ENCODE measurements at places on chromosomes 16 and 17.

- DNase-seq: no peak
Measured at GRCh38 chr16:22302776-22303363, 5.7 kb downstream of the POLR3E start.

DNA sequence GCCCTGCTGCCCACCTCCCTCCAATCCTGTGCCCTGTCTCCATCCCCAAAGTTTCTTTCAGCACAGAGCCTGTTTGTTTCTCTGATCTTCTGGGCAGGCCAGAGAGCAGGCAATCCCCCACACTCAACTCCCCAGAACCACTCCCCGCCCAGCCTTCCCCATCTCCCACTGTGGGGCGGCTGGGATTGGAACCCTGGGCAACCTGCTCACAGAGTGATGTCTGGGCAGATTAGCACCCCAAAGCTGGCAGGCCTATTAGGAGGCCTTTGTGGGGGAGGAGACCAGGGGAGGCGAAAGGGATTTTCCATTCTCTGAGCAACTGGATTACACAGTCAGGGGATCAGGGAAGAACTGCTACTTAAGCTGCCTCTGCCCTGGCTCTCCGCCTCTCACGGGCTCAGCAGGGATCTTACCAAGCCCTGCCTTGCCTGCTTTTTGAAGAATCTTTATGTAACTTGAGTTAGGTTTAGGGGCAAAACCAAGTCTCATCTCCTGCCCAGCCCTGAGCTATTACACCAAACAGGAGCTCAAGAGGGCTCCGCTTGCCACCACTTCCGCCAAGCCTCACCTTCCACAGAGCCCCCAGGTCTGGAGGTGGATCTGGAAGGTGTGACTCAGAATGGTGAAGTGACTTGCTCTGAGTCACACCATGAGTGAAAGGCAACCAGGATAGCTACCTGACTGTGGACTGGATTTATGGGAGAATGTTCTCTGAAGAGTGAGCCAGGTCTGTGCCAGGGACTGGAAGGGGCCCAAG, 16.0 kb upstream of the LHX1 start:
- DNase-seq: no peak

DNA sequence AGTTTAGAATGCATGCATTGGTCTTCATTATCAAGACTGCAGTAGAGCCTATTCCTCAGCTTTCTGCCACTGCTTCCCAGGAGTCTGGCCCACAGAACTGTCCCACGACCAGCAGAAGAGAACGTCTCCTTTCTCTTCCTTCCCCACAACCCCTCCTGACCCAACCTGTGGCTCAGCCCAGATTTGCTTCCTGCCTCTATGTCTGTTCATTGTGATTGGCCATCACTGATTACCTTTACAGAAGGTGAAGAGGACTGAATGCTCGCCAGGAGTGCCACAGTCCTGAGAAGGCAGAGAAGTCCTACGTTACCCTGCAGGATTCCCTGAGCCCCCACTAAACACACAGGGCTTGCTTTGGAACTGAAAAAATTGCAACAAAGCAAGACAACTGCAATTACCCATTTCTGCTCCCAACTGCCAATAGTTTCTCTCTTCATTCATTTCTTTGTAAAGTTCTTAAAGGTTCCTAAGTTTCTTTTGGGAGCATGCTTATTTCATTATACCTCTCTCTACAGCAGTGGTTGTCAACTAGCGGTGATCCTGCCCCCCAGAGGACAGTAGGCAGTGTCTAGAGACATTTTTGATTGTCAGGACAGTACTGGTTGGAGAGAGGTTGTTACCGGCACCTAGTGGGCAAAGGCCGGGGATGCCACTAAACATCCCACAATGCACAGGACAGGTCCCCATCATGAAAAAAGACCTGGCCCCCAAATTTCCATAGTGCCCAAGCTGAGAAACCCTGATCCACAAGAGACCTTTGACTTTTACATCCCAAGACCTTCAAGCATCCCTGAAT, 4.5 kb upstream of the NAT9 start:
- peak; percentile 15 for DNase-seq

GRCh38 chr17:75513641-75514000, 1.7 kb downstream of the CASKIN2 start:
- DNase-seq: no peak

GRCh38 chr17:71486261-71486660, 634.6 kb upstream of the SOX9 start:
- DNase-seq: no peak

GRCh38 chr16:65961476-65962143, 404.9 kb upstream of the CDH5 start:
- no peak for DNase-seq

DNA sequence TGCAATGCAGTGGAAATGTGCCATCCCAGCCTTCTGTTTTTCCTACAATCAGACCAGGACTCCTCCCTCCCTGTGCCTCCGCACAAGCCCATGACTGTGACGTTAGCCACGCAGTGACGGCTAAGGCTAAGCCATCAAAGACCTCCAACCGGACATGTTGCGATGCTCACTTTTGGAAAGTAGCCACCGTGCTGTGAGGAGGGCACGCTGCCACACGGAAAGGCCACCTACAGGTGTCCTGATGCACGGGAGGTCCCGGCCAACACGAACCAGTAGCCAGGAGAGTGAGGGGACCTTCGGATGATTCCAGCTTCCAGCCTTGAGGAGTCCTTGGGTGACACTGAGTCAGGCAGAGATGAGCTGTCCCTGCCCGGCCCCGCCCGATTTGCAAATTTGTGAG, 53.9 kb downstream of the FOXL1 start:
- no peak for DNase-seq

DNA sequence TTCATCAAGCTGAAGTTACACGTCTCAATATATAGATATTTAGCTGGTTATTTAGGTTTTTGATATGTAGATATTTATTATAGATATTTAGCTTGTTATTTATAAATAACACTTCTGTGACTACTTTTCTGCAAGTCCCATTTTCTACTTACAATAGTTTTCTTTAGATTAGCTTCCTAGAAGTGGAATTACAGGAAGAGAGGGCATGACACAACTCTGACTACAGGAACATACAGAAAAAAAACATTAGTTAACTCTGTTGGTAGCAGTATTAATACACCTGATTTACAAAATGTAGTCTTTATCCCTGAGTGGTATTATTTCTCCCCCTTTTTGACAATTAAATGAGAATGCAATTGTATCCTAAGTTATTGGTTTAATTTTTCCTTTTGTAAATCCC, 21.2 kb upstream of the CCL1 start:
- DNase-seq: no peak

DNA sequence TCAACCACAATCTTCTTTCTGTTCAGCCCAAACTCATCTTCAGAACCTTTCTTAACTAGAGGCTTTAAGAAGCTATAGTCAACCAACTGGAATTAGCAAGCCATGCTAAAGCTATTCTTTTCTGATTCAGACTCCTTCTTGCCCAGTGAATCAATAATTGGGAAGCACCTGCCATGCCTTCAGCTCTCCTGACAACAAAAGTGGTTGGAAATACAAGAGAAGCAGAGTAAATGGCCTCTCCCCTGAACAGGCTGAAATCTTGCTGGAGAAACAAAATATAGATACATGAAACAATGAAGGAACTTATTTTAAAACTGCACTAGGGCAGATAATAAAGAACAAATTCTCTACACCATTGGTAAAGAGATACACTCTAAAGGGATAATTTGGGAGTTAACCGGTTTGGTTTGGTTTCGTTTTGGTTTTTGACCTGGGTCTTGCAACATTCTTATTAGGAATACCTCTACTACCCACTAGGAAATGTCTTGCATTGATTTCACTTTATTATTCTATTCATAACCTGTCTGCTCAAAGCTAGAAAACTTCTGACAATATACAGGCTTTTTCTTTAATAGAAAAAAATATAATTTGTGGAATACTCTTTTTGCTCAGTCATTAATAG, 173.6 kb upstream of the DYNLRB2 start:
- DNase-seq: no peak

GRCh38 chr17:46031920-46032319, 32.9 kb downstream of the STH start:
- DNase-seq: no peak

DNA sequence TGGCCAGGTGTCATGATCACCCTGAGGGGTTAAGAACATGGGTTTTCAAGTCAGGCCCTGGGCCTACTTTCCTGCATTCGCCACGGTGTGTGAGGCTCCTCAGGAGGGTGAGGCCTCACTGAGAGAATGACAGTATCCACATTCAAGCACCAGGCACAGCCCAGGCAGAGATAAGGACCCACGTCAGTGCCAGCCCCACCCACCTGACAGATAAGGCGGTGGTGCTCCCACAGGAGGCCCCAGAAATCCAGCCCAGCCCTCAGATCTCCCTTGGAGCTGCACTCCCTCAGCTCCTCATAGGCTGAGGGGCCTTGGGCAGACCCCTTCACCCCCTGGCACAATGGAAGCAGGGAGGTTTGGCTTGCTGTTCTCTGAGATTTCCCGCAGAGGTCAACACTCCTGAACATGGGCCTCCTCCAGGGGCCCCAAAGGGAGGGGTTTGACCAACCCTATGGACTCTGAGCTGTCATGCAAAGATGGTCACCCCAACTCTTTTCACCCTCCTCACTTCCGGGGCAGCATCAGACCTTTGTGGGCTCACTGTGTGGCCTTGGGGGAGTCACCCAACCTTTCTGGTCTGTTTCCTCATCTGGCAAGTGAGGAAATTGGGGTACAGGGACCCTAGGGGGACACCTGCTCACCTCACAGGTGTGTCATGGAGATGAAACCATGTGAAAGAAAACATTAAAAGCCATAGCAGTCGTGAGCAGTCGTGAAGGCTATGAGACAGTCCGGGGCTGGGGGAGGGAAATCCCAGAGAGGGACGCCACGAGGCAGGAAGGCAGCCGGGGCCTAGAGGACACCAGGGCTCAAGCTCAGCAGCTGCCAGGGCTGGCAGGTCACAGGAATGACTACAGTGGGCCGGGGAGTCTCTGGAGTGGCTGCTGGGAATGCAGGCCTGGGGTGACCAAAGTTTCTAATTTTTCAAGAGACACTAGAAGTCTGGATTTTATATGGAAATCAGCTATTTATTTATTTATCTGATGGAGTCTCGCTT, 15.4 kb downstream of the PLLP start:
- peak; percentile 87 for DNase-seq

DNA sequence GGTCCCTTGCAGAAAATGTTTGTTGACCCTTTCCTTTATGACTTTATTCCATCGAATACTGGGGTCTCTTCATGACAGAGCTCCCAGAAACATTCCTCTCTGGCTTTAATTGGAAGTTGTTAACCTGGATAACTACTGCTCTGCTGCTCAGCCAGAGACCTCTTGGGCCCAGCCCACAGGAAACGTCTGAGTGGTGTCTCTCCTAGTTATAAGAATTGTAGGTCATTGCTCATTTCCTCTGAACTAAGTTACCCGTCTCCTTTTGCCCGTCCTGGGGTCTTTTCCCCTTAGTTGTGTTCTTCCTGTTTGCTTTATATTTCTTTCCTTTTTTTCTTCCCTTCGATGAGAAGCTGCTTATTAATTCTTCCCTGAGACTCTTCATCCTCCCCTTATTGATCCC, 9.0 kb downstream of the MAP2K6 start:
- no peak for DNase-seq

- no peak for DNase-seq
Measured at GRCh38 chr17:50430821-50431618, 5.0 kb downstream of the ACSF2 start.

GRCh38 chr16:57025941-57026777, 36.8 kb downstream of the NLRC5 start:
- DNase-seq: no peak

DNA sequence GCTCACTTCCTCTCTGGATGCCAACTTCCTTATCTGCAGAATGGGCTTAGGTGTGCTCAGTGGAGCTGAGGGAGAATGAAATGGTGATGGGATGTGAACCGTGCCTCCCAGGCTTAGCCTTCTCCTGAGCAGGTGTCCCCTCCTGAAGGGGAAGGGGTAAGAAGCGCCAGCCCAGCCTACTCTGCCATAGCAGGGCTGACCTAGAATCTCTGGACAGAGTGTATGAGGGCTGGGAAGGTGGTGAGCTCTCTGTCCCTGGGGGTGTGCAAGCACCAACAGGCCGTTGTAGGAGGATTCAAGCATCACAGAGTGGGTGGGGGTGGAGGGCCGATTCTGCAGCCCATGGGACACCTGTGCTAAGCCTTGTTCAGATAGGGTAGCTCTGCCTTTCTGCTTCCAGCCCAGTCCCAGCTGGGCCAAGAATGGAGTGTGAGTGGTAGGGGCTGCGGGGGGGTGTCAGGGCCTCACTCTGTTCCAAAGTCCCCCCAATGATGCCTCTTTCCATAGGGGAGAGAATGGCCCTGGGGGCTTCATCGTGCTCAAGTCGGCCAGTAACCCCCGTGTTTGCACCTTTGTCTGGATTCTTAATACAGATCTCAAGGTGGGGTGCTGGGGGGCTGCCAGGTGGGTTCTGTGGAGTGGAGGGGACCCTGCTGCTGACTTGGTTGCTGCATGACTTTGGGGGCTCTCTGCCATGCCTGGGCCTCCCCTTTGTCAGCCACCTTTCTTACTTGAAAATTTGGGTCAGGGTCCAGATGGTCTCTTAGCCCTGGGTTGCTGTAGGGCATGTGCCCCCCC, 3.2 kb upstream of the TCAP start:
- DNase-seq: no peak

GRCh38 chr16:12573730-12574383, 229.8 kb downstream of the CPPED1 start:
- peak; percentile 65 for DNase-seq

DNA sequence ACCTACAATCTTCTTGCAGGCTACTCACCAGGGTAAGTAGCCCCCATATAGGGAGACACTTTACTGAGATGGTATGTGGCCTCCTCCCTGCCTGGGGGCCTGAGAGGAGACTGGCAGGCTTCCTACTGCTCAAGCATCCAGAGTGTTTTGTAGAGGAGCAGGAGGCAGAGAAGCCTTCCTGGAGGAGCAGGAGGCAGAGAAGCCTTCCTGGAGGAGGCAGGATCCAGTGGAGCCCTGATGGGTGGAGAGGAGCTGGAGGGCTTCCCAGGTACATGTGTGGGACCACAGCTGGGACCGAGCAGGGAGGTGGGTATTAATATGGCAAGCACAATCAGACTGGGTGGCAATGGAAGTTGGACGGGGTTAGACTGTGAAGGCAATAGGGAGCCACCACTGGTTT, 2.1 kb upstream of the ADGRG5 start:
- no peak for DNase-seq

DNA sequence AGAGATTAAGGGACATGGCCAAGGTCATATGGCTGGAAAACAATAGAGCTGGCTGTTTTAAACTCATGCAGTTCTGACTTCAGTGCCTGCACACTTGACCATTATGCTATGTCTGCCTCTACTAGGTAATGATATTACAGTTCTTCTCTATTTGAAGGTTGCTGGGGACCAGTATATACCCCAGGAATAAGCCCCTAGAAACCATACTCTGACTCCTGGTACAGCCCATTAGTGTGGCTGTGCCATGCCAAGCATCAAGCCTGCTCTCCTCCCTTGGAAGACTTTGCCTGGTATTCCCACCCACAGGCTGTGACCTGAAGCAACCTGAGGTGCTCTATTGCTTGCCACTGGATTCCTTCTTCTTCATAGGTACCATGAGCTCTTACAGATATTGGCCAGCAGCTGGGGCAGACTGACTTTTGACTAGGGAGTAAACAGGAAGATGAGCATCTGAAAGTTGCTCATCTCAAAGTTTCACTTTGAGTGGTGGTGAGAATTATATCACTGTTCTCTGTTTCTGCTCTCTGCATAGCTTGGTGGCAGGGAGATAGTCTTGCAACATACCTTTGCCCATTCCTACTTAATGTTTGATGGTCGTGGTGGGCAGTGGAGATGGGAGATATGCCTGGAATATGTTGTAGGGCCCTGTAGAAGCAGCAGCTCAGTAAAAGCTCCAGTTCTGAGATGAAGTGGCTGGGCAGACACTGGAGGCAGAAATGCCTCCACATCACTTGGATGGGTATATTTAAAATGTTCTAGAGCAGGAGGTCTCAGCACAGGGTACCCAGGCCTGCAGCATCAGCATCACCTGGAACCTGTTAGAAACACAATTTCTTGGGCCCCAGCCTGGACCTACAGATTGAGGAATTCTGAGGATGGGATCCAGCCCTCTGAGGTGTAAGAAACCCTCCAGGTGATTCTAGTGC, 274.7 kb downstream of the HS3ST4 start:
- DNase-seq: no peak
